ENCODE measurements at places on chromosomes 1 and 21.

DNA sequence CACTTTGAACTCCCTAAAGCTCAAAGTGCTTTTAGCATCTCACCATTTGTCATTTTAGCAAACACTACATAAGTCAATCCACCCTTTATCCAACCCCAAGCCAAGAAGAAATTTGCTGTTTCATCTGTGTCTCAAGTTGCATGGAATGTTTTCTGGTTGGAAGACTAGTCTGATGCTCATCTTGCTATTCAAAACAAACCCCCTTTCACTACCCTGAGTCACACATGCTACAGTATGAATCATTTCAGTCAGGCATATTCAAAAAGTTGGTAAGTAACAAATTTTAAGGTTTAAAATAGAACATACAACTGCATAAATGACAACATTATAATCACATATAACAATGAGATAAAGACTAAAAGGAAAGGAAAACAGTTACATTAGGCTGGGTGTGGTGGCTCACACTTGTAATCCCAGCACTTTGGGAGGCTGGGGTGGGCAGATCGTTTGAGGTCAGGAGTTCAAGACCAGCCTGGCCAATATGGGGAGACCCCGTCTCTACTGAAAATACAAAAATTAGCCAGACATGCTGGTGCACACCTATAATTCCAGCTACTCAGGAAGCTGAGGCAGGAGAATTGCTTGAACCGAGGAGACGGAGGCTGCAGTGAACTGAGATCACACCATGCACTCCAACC, 38.7 kb downstream of the DSTYK start:
- peak; percentile 90 for DNase-seq

- DNase-seq, result peak; percentile 57
Observed at GRCh38 chr1:25232866-25233784, 823 bp upstream of the SYF2 start.

DNA sequence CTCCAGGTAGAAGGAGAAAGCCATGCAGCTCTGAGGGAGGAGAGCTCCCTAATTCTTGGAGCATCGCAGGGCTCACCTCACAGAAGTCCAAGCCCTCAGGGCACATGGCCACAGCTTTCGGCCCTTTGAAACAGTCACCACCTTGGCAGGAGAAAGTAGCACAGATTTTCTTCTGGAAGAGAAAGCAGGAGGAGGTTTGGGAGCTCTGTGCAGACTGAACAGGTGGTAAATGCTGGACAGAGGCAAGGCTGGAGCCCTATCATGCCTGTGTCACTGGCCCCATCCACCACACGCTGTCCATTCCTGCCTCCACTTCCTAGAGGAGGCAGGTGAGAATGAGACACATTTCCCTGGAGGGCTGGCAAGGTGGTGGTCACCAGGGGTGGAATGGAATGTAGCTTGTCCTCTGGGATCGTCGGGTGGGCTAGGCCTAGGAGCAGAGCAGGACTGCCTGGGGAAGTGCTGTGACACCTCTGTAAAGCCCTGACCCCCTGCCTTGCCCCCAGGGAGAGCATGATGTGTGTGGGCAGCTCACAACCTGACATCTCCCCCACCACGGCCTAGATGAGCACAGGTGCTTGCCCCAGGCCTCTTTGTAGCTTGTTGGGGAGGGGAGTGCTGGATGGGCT, 2.8 kb upstream of the INPP5B start:
- DNase-seq, result no peak

DNA sequence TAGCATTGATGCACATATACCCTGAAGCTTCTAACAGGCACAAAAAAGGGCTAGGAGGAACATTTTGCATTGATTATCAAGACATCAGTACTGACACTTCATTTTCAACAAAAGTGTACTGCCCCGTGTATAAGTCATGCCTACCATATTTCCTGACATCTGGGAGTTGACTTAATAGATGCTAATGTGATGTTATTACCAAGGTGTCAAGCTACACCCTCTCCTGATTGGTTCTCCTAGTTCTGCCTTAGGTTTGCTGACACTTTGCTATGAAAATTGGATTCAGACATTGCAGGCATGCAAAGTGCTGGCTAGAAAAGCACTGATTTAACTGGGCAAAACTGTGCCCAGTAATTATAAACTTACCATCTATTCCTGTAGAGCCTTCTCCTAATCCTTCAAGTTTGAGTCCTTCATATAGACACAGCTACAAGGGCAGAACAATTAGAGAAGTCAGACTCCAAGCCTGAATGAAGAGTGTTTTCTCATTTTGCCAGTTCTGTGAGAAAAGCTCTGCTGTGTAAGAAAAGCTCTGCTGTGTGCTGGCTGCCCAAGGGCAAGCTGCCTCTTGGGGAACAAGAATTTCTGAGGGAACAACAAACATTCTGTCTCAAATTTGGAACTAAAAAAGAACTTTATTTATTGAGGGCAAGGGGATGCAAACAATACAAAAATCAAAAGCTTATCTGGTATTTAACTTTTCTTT, 11.2 kb downstream of the S100A10 start:
- no peak for DNase-seq

DNA sequence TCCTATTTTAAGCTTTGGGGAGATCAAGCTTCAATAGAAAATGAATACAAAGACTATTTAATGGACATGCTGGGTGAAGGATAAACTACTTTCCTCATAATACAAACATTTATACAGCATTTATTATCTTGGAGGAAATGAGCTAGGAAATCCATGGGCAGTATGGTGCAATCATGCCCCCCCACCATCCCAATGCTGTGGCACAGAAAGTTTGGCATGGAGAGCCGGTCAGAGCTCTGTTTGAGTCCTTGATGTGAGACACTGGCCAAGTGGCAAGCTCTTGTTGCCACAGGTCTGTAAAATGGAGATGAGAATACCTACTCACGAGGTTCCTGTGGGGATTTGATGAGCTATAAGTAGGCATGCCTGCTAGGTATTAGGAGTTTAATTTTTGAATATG, 120.6 kb downstream of the MAB21L3 start:
- no peak for DNase-seq

DNA sequence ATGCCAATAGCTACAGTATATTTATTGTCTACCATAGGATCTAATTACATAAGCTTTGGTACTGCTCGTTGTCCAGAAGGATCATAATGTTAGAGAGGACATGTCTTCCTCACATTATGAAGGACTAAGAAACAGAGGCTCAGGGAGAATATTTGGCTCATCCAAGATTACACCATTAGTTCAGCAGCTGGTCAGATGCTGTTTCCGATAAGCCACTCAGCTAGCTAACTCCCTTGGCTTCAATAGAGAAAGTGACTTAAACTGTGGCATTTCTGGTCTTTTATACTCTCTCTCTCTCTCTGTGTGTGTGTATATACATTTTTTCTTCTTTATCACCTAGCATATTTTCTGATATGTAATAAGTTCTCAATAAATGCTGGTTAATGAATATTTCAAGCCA, 70.4 kb downstream of the DDR2 start:
- no peak for DNase-seq

DNA sequence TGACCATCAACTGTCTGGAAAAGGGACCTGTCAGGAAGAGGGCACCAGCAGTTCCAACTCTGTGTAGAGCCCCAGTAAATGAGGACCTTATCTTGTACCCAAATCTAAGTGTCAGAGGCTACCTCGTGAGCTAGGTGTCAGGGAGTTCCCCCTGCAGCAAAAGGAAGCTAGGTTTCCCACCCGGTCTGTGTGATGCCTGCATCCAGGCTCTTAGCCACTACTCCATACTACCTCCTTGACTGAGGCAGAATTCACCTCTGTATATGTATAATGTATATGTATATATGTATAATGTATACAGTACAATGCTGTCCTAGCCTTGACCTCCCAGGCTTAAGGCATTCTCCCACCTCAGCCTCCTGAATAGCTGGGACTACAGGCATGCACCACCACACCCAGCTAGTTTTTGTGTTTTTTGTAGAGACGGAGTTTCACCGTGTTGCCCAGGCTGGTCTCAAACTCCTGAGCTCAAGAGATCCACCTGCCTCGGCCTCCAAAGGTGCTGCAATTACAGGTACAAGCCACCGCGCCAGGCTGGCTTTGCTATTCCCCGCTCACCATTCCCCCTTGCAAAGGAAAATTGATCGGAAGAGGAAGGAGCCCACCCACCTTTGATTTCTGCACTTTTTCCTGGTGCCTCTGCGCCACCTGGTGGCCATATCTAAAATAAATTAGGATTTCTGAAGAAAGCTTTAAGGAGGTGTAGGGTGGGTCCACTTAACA, 15.7 kb upstream of the LUZP1 start:
- DNase-seq, result no peak

- DNase-seq, result peak; percentile 34
Observed at GRCh38 chr1:46036894-46037839, 95.3 kb downstream of the PIK3R3 start.

- no peak for DNase-seq
Observed at GRCh38 chr1:116987256-116987555, 14.4 kb upstream of the CD101 start.

GRCh38 chr1:93783876-93784275, 95.1 kb downstream of the DNTTIP2 start:
- no peak for DNase-seq

- DNase-seq, result no peak
Observed at GRCh38 chr1:216710055-216710454, 13.2 kb downstream of the ESRRG start.

DNA sequence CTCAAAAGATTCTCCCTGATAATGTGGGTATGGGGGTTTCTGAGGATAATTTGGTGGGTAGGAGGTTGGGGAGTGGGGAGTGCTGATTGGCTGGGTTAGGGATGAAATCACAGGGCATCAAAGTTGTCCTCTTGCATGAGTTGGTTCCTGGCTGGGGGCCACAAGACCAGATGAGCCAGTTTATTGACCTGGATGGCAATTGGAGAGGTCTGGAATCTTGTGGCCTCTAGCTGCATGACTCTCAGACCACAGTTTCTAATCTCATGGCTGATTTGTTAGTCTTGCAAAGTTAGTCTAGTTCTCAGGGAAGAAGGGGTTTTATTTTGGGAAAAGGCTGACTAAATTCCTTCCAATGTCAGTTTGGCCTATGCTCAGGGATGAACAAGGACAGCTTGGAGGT, 3.3 kb upstream of the GBP1 start:
- DNase-seq, result peak; percentile 55

DNA sequence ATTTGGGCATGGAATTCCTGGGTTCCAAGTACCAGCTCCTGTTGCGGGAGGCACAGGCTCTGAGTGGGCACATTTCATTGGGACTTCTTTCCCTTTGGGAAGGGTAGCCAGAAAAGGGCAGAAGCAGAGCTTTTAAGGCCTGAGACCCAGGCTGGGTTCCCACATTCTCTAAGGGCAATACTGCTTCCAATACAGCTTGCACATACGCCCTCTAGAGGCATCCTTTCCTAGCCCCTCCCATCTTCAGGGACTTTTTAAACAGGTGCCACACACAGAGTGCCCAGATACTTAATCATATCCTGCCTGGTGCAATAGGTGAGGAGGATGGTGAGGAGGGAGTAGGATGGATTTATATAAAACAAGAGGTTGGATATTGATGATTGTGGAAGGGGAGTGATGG, 5.7 kb downstream of the GPR88 start:
- DNase-seq, result no peak

GRCh38 chr1:34780528-34780927, 486 bp upstream of the GJB3 start:
- no peak for DNase-seq

DNA sequence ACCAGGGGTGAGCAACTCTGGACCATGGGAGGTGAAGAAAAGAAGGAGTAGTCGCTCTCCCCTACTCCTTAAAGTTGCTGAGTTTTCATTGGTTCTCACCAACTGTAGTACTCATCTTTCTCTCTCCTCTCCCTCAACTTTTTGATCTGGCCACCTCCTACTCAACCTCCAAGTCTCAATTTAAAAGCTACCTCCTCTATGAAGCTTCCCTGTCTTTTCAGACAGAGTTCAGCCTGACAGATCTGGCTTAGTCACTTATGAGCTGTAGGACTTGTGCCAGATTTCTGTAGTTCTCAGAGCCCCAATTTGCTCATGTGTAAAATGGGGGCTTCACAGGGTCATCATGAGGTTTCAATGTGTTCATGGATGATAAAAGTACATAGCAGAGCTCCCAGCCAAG, 34.5 kb upstream of the HTR1D start:
- no peak for DNase-seq

GRCh38 chr1:241957692-241958494, at the start of gene BECN2:
Gene BECN2 (plus strand): TSS chr1:241957767. CDS start chr1:241957767, 0 bp downstream.
- DNase-seq, result no peak

DNA sequence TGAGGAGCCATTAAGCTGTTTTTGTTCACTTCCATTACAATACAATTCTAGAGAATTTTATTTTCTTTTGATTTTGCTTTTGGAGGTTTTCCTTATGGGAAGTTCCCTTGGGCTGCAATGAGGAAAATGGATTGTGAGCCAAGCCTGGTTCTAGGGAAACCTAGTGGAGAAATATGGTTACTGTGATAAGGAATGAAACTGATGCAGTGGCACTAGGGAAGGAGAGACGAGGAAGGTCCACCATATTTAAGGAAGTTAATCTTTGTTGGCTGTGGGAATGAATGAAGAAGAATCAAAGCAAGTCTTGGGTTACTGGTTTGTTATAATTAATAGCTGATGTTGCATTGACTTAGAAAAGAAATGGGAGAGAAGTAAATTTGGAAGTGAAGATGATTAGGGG, 28.4 kb downstream of the CHML start:
- DNase-seq, result no peak

DNA sequence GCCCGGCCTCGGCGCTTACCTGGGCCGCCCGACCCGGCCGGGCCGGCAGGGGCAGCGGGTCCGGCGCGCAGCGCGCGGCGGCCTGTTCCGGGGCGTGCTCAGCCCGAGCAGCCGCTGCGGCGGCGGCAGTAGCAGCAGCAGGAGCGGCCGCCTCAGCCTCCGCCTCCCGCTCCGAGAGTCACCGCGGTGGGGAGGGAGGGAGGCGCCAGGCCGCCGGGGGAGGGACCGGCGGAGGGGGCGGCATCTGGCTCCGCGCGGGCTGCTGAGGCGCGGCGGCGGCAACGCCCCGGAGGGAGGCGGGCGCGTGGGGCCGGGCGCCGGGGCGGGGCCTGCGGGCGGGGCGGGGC, at the start of gene CTNNBIP1:
Gene CTNNBIP1, minus strand, starts transcription at position 194 of the 347 bp plus-strand sequence. CDS start 38,205 bp downstream, outside the sequence.
- no peak for DNase-seq

GRCh38 chr1:155166471-155167165, 6.5 kb downstream of the KRTCAP2 start:
- no peak for DNase-seq

All from AG09309 (cell line).